ENCODE measurements at places on chromosomes 6 and 20. TPM values are rescaled to one million over a fixed set of nuclear protein-coding genes. Genes with fewer than 3 reads are reported as not detected.

The ENPP3 gene
- not detected for total RNA-seq

The DOK5 gene
- not detected for total RNA-seq

The RPS6KA2 gene
- 196 TPM for total RNA-seq

The TSBP1 gene
- total RNA-seq, result not detected

The OPRL1 gene
- total RNA-seq, result 0.21 TPM

The ATP9A gene
- total RNA-seq, result 14.5 TPM

The C6orf136 gene
- 6.2 TPM for total RNA-seq

The TAAR6 gene
- not detected for total RNA-seq

The SIRPD gene
- not detected for total RNA-seq

The SLC17A4 gene
- total RNA-seq, result not detected

GRCh38 chr20:2010533-2010932 is 16.7 kb upstream of the PDYN start:
- no peak overlapping the region for H3K4me3 ChIP-seq
- no peaks in the 10 kb centered on the region for H3K36me3 ChIP-seq
- no peaks in the 10 kb centered on the region for H3K27me3 ChIP-seq

- no peak overlapping the region for H3K4me3 ChIP-seq
- no peaks in the 10 kb centered on the region for H3K27me3 ChIP-seq
- H3K36me3 ChIP-seq, result no peaks in the 10 kb centered on the region
- H3K4me1 ChIP-seq, result no peaks in the 10 kb centered on the region
Measured at GRCh38 chr6:7479801-7480266, 61.6 kb upstream of the DSP start.

- no peak overlapping the region for H3K4me3 ChIP-seq
- H3K27me3 ChIP-seq, result peaks cover 28% of the 10 kb centered on the region
- H3K36me3 ChIP-seq, result no peaks in the 10 kb centered on the region
- no peaks in the 10 kb centered on the region for H3K4me1 ChIP-seq
- DNase-seq, result no peak
Measured at GRCh38 chr20:62711703-62712101, 3.1 kb downstream of the NTSR1 start.

DNA sequence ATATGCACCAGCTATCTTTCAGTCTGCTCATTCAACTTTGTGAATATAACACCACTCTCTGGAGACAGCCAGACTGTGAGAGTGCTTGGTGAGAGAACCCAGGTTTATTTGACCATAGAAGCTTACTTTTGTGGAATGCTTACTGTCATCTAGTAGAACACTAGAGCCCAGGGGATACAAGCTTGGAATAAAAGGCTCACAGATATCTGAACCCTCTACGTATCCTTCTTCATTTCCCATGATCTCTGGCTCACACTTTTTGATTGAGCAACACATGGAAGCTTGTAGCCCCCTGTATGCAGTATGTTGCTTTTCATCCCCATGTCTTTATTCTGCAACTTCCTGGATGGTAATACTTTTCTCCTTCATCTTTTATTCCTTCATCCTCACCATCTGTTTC is 835.3 kb upstream of the CITED2 start:
- no peaks in the 10 kb centered on the region for H3K4me1 ChIP-seq
- no peak overlapping the region for H3K4me3 ChIP-seq
- no peak for DNase-seq
- H3K27ac ChIP-seq, result no peak overlapping the region
- no peaks in the 10 kb centered on the region for H3K36me3 ChIP-seq
- no peaks in the 10 kb centered on the region for H3K27me3 ChIP-seq

GRCh38 chr6:148407372-148407771 is 64.7 kb downstream of the SASH1 start:
- no peak for DNase-seq
- no peaks in the 10 kb centered on the region for H3K36me3 ChIP-seq
- no peak overlapping the region for H3K4me3 ChIP-seq

DNA sequence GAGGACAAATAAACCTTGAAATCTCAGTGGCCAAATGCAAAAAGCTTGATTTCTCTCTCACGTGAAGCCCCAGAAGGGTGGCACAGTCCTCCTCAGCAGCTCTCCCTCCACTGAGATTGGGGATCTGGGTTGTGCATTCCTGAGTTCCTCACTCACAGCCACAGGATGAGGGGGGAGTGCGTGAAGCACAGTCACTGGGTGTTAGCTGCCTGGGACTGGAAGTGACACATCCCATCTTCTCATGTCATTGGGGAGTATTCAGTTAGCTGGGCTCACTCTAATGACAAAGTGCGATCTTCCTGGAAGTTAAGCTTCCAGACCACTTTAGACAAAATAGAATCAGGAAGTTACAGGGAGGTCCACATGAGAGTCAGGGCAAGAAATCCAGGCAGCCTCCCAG is 192.2 kb upstream of the LRFN2 start:
- no peaks in the 10 kb centered on the region for H3K36me3 ChIP-seq
- H3K4me1 ChIP-seq, result no peaks in the 10 kb centered on the region

DNA sequence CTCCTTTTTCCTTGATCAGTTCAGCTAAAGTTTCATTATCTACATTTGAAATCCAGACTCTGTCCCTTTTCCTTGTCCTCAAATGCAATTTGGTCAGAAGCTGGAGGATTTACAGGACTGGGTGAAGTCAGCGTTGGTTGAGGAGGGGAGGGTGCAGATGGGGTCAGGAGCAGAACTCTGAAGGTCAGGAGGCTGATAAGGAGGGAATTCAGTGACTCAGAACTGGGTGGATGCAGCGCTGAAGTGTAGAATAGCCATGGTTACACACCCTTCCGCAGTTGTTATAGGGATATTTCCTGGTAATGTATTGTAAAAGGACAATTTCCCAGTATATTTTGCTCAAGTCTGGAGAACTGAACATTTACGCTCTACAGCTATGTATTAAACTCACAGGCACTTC is 133.1 kb upstream of the FOXA2 start:
- H3K27me3 ChIP-seq, result no peaks in the 10 kb centered on the region
- no peaks in the 10 kb centered on the region for H3K4me1 ChIP-seq
- no peaks in the 10 kb centered on the region for H3K36me3 ChIP-seq
- DNase-seq, result no peak
- peak overlapping the region; percentile 6 for H3K4me3 ChIP-seq

GRCh38 chr20:38674092-38674764 is 50.1 kb upstream of the SLC32A1 start:
- no peak for DNase-seq
- H3K27me3 ChIP-seq, result peaks cover 5% of the 10 kb centered on the region
- H3K36me3 ChIP-seq, result no peaks in the 10 kb centered on the region
- peak overlapping the region; percentile 59 for H3K4me3 ChIP-seq
- peaks cover 3% of the 10 kb centered on the region for H3K4me1 ChIP-seq
- no peak overlapping the region for H3K27ac ChIP-seq

DNA sequence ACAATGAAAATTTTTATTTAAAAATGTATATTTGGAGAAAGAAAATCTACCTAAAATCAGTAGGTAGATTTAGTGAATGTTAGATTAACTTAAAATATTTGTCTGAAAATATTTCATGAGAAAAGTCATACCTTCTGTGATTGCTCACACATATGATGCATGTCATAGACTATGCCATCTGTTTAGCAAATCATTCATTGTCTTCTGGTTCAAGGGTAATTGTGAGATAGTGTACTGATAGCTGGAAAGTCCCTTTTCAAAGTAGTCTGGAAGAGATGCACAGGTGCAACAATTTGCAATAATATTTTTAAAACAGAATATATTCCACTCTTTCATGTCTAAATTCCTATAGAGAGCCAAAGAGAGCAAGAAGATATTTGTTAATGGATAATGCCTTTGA is 21.0 kb upstream of the RNF217 start:
- H3K27ac ChIP-seq, result no peak overlapping the region
- DNase-seq, result no peak
- no peaks in the 10 kb centered on the region for H3K4me1 ChIP-seq
- H3K36me3 ChIP-seq, result no peaks in the 10 kb centered on the region
- H3K27me3 ChIP-seq, result no peaks in the 10 kb centered on the region
- no peak overlapping the region for H3K4me3 ChIP-seq

DNA sequence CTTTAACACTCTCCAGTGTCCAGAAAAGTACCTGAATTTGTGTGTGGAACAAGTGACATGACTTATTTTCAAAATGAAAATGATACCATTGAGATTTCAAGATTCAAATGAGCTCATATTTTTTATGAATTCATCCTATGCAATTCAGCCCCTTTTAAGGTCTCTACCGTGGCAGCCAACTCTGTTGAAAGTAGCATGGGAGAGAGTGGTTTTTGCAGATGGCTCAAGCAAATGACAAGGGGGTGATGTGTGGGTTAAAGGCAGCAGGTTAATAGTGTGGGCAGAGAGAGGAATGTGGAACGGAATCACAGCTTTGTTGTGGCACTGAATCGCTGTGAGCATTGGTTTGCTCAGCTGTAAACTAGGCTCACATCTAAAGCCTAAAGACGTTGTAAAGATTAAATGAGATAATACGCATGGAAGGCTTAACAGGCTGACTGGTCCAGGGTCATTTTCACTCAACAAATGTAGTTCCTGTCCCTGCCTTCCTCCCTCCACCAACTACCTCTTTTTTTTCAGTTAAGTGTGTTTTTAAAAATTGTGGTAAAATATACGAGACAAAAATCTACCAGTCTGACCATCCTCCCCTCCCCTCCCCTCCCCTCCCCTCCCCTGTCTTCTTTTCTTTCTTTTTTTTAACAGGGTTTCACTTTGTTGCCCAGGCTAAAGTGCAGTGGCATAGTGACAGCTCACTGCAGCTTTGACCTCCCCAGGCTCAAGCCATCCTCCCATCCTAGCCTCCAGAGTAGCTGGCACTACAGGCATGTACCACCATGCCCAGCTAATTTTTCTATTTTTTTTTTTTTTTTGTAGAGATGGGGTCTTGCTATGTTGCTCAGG is 114.7 kb upstream of the ZNF217 start:
- no peak for DNase-seq
- no peaks in the 10 kb centered on the region for H3K27me3 ChIP-seq
- H3K36me3 ChIP-seq, result no peaks in the 10 kb centered on the region
- no peak overlapping the region for H3K4me3 ChIP-seq

DNA sequence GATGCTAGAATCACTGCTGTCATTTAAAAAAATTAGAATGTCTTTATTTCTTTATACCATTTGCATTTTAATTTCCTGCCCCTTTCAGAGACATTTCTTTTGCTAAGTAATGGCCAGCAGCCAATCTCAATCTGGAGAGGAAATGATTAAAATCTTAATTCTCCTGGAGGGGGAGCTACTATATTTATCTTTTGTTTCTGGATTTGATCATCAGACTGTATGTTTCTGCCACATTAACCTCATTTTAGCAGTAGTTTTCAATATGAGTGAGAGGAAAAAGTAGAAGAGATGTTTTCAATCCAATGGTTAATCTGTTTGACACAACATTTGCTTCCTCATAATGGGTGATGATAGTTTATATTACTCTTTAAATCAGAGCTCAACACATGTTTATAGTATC is 138.0 kb downstream of the FUT9 start:
- H3K27me3 ChIP-seq, result no peaks in the 10 kb centered on the region
- no peaks in the 10 kb centered on the region for H3K4me1 ChIP-seq

DNA sequence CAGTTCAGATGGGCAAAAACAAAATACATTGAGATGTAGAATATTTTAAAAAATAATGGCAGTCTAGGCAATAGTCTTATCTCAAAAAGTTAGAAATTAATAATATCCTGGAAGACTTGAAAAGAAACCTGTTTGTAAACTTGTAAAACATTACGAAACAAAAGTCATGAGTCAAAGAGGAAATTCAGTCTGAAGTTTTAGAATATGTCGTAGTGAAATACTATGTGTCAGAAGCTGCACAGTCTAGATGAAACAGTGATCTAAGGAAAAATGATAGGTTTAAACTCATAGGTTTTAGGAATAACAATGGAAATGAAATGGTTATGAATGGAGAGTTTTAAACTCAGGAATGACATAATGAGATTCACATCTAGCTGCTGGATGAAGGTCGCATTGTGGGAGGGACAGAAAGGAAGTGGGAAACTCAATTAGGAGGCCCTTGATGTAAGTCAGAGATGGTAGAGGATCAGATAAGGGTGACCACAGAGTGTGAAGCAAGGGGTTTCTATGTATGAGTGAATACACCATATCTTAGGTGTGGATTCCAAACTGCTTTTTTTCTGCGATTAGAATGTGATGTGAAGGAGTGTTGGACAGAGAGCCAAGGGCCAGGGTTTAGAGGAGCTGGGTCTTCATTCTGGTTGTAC is 2.8 kb downstream of the SNRPB2 start:
- no peak for DNase-seq
- no peaks in the 10 kb centered on the region for H3K27me3 ChIP-seq
- H3K36me3 ChIP-seq, result peaks cover 52% of the 10 kb centered on the region

- H3K4me3 ChIP-seq, result no peak overlapping the region
- no peaks in the 10 kb centered on the region for H3K27me3 ChIP-seq
- H3K4me1 ChIP-seq, result no peaks in the 10 kb centered on the region
- H3K27ac ChIP-seq, result no peak overlapping the region
Measured at GRCh38 chr6:22550971-22551670, 18.2 kb upstream of the HDGFL1 start.

- peak overlapping the region; percentile 49 for H3K4me3 ChIP-seq
- DNase-seq, result no peak
- H3K27me3 ChIP-seq, result no peaks in the 10 kb centered on the region
- H3K4me1 ChIP-seq, result peaks cover 27% of the 10 kb centered on the region
Measured at GRCh38 chr6:154447954-154448353, 62.5 kb downstream of the CNKSR3 start.

Measured in ascending aorta (tissue), 2 donors.